ENCODE measurements at places on chromosomes 12 and 14.

DNA sequence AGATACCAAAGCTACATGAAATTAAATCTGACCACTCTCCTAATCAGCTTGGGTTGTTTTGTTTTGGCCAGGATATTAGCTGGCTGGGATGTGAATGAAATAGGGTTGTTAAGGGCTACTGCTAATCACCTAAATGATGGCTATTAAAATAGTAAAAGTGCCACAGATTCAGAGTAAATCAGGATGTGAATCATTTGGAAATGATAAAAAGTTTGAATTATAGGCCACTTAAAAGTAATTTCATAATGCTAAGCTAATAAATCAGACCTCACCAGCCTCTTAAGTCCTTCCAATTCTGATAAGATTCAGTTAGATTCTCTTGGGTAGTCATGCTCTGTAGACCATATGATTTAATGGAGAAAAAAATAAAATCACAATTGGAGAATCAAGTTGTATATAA is 12.0 kb downstream of the HELB start:
- DNase-seq, result no peak

DNA sequence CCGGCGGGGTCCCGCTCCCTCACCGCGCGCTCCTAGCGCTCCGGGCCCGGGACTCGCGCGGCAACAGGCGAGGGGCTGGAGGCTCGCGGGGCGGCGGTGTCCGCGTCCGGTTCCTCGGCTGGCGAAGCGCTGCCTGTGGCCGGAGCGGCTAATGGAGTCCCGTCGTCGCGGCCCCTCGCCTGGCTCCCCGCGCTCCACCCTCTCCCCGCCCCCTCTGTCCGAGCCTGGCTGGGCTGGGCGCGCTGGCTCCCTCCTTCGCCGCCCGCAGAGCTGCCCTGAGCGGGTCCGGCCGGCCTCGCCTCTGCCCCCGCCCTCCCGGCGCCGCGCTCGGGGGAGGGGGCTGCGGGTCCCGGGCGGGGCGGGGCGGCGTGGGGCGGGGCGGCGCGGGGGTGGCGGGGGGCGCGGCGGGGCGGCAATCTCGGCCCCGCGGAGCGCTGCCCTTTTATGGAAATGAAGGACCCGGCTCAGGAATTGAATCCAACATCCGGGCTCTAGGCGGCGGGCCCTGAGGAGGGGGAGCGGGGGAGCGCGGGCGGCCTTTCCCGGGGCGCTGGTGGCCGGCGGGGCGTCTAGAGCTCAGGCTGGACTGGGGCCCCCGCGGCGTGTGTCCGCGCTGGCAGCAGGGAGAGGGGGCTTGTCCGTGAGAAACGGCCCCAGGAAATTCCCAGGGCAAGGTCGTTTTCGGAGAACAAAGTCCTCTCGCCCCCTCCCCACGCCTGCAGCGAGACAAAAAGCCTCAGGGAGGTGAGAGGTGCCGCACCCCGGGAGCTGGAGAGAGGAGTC is at the start of gene FERMT2:
FERMT2 (minus strand) TSS at position 153 of the 783 bp plus-strand sequence. CDS start 482 bp downstream, outside the sequence.
- DNase-seq, result peak; percentile 90

DNA sequence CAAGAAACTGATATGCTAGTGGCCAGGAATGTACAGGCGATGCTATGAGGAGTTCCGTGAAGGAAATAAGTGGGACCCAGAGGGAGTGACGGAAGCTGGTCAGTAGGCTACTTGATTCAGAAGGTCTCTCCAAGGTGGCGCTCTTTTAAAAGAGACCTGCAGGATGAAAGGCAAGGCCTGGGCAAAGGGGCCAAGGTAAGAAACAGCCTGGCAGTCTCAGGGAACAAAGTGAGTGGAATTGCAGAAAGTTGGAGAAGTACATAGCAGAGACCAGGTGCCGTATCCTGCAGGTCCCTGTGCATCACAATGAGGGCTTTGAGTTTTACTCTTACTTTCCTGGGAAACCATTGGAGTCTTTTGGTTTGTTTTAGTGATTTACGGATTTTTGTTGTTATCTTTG is 905.6 kb downstream of the BCL11B start:
- no peak for DNase-seq

DNA sequence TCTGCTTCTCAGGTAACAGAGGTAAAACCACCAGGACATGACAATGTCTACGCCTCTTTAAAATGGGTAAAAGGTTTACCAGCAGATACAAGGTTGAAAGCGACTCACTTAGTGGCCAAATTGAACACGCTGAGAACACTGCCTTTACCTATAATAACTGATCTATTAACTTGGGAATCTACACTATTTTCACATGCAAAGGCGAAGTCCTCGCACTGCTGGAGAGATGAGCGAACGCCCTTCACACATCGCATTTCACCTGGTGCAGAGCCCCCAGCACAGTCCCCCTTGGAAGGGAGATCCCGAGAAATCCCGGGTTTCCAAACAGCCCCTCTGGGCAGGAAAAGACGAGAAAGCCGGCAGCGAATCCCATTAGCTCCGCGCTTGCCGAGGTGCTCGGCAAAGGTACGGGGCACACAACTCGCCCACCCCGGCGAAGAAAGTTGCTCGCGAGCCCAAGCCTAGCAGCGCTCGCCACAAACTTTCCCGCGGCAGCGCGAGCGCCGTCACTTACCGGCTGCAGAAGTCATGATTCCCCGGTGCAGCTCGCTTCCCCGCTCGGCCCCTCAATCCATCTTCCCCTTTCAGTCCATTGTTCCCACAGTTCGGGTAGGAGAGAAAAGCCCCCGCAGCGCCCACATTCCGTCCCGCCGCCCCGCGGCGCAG is 423 bp downstream of the FGD6 start:
- peak; percentile 60 for DNase-seq

GRCh38 chr14:102951799-102952198 is 29.3 kb downstream of the AMN start:
- DNase-seq, result no peak

- DNase-seq, result no peak
Measured at GRCh38 chr14:31239741-31240140, 32.1 kb upstream of the HECTD1 start.

GRCh38 chr14:31867570-31867969 is 209.5 kb upstream of the ARHGAP5 start:
- DNase-seq, result no peak

DNA sequence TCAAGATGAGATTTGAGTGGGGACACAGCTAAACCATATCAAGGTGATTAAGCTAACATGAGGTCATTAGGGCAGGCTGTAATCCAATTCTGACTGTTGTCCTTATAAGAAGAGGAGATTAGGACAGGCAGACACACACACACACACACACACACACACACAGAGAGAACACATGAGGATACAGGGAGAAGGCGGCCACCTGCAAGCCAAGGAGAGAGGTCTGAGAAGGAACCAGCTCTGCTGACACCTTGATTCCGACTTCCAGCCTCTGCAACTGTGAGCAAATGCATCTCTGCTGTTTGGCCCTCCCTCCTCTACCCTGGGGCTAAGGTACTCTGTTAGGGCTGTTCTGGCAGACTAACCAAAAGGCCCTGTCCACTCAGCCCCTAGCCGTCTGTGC is 112.5 kb upstream of the GSC start:
- no peak for DNase-seq

All from kidney tubule cell (primary cell).